ENCODE measurements at places on chromosomes 2 and 18.

DNA sequence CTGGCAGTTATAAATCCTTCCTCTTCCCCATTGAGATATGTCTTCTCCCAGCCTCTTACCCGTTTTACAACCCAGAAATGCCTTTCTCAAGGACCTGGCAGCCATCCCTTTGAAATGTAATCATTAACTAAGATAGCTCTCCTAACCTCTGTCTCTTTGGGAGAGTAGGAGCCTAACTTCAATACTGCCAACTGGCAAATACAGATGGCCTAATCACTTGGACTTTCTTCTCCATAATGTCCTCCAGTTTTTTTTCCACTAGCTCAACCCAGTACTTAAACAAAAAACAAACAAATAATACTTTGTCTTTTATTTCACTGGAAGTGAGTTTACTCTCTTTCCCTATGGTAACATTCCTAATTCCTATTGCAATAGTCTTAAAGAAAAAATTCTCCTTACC is 1391.1 kb downstream of the SUCLG1 start:
- H3K4me1 ChIP-seq, result peaks cover 14% of the 10 kb centered on the region
- peak; percentile 41 for DNase-seq
- no peaks in the 10 kb centered on the region for H3K36me3 ChIP-seq
- no peak overlapping the region for H3K4me3 ChIP-seq

DNA sequence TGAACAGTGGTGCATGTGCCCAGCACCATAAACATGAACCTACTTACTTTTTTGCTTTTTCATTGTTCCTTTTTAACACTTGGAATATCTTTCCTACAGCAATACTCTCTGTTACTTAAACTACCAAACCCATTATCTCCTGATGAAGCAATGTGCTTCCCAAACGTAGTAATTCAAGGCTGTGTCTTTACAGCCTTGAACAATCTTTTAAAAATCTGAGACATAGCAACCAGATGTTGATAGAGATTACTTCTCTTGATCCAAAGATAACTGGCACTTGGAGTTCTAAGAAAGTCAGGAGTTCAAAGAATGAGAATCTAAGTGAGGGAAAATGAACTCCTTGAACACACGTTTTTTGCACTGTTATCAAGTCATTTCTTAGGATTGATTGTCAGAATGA is 40.4 kb downstream of the ATP8B1 start:
- no peaks in the 10 kb centered on the region for H3K36me3 ChIP-seq
- no peak for DNase-seq
- no peak overlapping the region for H3K27ac ChIP-seq
- peaks cover 12% of the 10 kb centered on the region for H3K4me1 ChIP-seq
- no peak overlapping the region for H3K4me3 ChIP-seq

DNA sequence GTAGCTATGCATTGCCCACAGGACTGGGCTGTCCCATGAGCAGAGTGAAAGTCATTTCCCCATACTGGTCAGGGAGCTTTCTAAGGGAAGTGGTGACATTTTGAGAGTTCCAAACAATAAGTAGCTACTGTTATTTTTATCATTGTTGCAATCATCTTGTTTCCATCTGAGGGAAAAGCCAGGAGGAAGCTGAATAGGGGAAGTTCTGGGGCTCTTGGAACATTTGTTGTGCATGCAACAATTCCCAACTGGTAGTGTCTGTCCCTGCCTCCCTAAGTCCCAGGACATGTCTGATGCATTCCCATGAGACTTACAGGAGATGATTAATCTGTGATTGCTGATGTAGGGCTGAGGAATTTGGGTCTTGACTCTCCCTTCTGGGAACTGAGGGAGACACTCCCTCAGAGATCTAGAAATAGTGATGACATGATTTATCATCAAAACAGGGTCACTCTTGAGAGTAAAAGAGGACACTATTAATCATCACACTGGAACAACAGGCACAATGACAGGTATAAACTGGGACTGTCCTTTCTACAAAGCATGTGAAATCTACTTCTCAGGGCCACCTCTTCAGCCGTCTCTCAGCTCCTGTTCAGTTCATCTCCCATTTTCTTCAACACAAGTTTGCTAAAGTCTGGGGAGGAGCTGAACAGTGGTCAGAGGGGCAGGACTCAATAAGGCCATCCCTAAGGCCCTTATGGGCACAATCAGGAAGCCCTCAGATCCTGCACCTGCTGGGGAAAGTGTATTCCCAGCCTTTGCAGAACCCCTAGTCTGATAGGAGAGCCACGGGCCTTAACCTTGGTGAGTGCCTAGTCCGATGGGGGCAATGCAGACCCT is 28.0 kb upstream of the MARCO start:
- DNase-seq, result no peak
- no peaks in the 10 kb centered on the region for H3K4me1 ChIP-seq
- no peak overlapping the region for H3K4me3 ChIP-seq
- no peaks in the 10 kb centered on the region for H3K27me3 ChIP-seq
- no peak overlapping the region for H3K27ac ChIP-seq

DNA sequence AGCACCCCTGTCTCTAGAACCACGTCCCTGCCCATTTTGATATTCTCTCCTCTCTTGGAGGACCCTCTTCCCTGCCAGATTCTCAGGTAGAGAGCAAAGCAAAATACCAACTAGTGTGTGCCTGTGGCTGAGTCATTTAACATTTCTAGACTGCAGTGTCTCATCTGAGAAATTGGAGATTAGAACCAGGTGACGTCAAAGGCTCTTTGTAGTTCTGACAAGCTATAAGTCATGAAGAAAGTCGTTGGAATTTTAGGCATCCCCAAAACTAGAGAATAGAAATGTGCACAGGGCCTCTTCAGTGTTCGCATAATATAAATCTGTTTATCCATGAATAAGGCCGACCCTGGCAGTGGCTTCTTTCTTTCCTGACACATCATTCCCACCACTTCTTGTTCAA is 74.4 kb upstream of the TANC1 start:
- H3K27me3 ChIP-seq, result no peaks in the 10 kb centered on the region
- DNase-seq, result no peak
- H3K27ac ChIP-seq, result no peak overlapping the region

DNA sequence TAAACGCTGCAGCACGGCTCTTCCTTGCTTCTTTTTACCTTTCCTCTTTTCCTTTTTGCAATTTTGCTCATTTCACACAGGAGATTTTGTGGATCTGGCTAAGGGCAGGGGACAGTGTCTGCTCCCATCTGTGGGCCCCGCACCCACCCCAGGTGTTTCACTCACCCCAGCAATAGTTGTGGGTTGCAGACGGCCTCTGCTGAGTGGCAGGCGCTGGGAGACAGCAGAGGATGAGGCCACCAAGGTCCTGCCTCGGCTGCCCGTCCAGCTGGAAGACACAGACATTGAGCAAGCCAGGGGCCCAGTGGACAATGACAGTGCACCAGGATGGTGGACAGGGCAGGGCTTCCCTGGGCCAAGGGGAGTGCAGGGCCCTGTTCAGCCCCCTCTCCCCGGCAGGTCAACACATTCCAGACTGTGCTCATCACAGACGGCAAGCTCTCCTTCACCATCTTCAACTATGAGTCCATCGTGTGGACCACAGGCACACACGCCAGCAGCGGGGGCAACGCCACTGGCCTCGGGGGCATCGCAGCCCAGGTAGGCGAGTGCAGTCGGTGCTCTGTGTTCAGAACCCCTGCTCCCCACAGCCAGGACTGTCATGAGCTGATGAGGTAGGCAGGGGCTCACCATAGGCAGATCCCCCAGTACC is 35.0 kb downstream of the SNED1 start:
- no peak overlapping the region for H3K27ac ChIP-seq
- H3K27me3 ChIP-seq, result no peaks in the 10 kb centered on the region
- no peak overlapping the region for H3K4me3 ChIP-seq
- H3K36me3 ChIP-seq, result no peaks in the 10 kb centered on the region
- DNase-seq, result no peak

- no peaks in the 10 kb centered on the region for H3K27me3 ChIP-seq
- no peaks in the 10 kb centered on the region for H3K36me3 ChIP-seq
- no peak overlapping the region for H3K4me3 ChIP-seq
These were observed 1.6 kb upstream of the MTA3 start for GRCh38 chr2:42566837-42567321.

- no peak for DNase-seq
- no peaks in the 10 kb centered on the region for H3K36me3 ChIP-seq
- H3K4me3 ChIP-seq, result no peak overlapping the region
- H3K4me1 ChIP-seq, result peaks cover 21% of the 10 kb centered on the region
- H3K27me3 ChIP-seq, result no peaks in the 10 kb centered on the region
- no peak overlapping the region for H3K27ac ChIP-seq
These were observed 35.2 kb downstream of the SKA1 start for GRCh38 chr18:50410008-50410407.

DNA sequence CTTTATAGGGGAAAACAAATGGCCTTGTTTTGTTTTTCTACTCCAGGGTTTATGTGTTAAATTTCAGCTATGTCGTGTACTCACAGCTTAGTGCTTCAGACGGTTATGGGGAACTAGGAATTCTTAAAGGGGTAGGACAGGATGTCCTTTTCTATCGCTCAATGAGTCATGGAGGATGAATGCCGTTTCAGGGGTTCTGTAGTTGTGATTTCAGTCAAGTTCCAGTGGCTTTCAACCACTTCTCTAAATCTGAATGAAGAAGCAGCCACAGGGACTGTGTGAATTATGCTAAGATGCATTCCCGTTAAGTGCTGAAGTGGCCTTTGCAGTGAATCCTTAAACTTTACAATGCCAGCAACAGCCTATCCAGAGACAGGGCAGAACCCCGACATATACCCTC is 1231.7 kb upstream of the ZEB2 start:
- DNase-seq, result peak; percentile 55
- no peaks in the 10 kb centered on the region for H3K27me3 ChIP-seq
- H3K27ac ChIP-seq, result no peak overlapping the region
- H3K4me1 ChIP-seq, result peaks cover 41% of the 10 kb centered on the region
- H3K36me3 ChIP-seq, result no peaks in the 10 kb centered on the region

DNA sequence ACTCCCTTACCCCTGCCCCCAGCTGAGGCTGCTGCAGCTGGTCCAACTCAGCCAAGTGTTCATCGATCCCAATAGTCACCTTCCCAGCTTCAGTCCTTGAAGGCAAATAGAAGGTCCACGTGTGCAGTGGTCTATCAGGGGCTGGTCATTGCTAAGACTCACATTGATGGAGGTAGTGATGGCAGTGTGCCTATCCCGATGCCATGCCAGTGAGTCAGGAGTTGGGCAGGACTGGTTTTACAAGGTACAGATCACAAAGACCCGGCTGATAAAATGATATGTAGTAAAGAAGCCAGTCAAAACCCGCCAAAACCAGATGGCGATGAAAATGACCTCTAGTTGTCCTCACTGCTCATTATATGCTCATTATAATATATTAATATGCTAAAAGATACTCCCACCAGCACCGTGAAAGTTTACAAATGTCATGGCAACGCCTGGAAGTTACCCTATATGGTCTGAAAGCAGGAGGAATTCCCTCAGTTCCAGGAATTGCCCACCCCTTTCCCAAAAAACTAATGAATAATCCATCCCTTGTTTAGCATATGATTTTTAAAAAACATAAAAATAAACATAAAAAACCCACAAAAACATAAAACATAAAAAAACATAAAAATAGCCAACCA is 2.9 kb upstream of the C2orf80 start:
- H3K36me3 ChIP-seq, result no peaks in the 10 kb centered on the region
- DNase-seq, result no peak
- H3K4me3 ChIP-seq, result no peak overlapping the region
- H3K4me1 ChIP-seq, result no peaks in the 10 kb centered on the region
- no peaks in the 10 kb centered on the region for H3K27me3 ChIP-seq

DNA sequence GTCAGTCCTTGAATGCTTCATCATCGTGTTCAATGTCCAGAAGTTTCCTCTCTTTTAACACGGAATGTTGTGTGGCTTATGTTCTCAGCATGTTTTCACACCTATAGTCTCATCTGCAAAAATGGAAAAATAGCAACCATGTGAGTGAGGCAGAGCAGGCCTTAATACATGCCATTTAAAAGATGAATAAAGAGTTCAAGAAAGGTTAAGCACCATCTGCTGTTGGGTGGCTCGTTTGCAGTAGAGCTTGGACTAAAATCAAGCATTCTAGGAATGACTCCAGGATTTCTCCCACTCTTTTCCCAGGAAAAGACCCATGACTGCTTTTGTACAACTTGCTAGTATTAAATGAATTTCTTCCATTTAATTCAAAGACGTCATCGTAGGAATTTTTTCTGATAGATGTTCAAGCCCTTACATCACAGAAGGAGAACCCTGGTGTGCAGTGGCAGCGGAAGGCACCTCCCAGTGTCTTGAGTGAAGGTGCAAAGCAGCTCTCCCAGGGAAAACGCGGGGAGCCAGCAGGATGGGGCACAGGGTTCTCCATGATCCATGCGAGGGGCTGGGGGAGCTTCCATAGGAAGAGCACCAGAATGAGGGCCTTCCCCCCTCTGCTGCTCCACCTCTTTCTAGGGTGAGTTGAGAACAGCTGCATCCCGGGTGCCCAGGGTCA is 9.6 kb downstream of the DCDC2C start:
- no peaks in the 10 kb centered on the region for H3K4me1 ChIP-seq
- no peaks in the 10 kb centered on the region for H3K27me3 ChIP-seq
- no peaks in the 10 kb centered on the region for H3K36me3 ChIP-seq
- H3K27ac ChIP-seq, result no peak overlapping the region
- H3K4me3 ChIP-seq, result no peak overlapping the region

- H3K4me3 ChIP-seq, result no peak overlapping the region
- DNase-seq, result peak; percentile 12
- peaks cover 10% of the 10 kb centered on the region for H3K4me1 ChIP-seq
- no peaks in the 10 kb centered on the region for H3K36me3 ChIP-seq
- H3K27ac ChIP-seq, result no peak overlapping the region
These were observed 285.1 kb downstream of the MTX2 start for GRCh38 chr2:176554101-176555048.

GRCh38 chr2:73408198-73408597 is 22.6 kb downstream of the ALMS1 start:
- H3K36me3 ChIP-seq, result no peaks in the 10 kb centered on the region
- no peak overlapping the region for H3K27ac ChIP-seq
- no peaks in the 10 kb centered on the region for H3K4me1 ChIP-seq
- no peak overlapping the region for H3K4me3 ChIP-seq
- H3K27me3 ChIP-seq, result no peaks in the 10 kb centered on the region
- no peak for DNase-seq

GRCh38 chr2:239671471-239671870 is 270.7 kb upstream of the HDAC4 start:
- no peak for DNase-seq
- H3K36me3 ChIP-seq, result no peaks in the 10 kb centered on the region
- no peaks in the 10 kb centered on the region for H3K4me1 ChIP-seq

DNA sequence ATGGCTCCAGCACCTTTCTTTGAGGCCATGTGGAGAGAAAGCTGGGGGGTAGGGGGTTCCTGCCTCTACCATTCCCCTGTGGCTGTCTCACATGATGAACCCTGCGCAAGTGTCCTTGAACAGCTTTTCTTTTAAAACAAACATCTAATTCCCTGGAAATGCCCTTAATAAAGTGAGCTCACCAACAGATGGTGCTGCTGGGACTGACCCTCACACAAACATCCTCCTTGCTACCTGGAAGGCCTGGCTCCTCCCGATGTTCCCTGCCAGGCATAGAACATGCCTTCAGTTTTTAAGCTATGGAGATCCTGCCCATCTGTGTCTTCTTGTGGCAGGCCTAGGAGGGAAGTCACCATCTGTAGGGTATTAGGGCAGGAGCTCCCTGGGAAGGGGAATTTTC is 60.7 kb upstream of the GATA6 start:
- peak; percentile 58 for DNase-seq
- no peaks in the 10 kb centered on the region for H3K36me3 ChIP-seq
- peak overlapping the region; percentile 14 for H3K27ac ChIP-seq
- H3K4me1 ChIP-seq, result peaks cover 35% of the 10 kb centered on the region

- DNase-seq, result no peak
- H3K27ac ChIP-seq, result no peak overlapping the region
- H3K36me3 ChIP-seq, result no peaks in the 10 kb centered on the region
- H3K4me3 ChIP-seq, result no peak overlapping the region
- no peaks in the 10 kb centered on the region for H3K27me3 ChIP-seq
These were observed 5.2 kb downstream of the TTC27 start for GRCh38 chr2:32633040-32633439.
